ENCODE measurements at places on chromosomes 13 and 19.

GRCh38 chr13:30450066-30450465 lies 15.7 kb downstream of the HMGB1 start:
- DNase-seq, result no peak

- DNase-seq, result no peak
These were observed 405.8 kb downstream of the FGF9 start for GRCh38 chr13:22076658-22077057.

DNA sequence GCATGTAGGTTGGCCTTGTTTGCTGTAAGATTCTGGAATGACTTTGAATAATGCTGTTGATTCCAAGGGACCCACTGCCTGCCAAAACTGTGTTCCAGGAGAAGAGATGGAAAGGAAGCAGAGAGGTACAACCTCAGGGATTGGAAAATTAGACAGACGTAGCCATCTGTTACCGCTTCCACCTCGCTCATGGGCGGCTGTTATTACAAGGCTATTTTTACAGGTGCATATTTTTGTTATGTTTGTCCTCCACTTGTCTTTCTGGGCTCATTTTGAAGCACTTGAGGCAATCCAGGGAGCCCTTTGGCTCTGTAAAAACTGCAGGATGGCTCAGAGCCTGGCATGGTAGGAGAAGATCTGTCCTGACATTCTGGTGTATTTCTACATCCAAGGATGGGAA lies 276.4 kb upstream of the TMTC4 start:
- DNase-seq, result no peak

GRCh38 chr19:38929929-38930775 lies at the start of gene SARS2:
TSS of gene SARS2 (minus strand) at chr19:38930763. CDS start at chr19:38930736, 27 bp downstream.
- peak; percentile 92 for DNase-seq

- no peak for DNase-seq
These were observed 522 bp upstream of the ATP12A start for GRCh38 chr13:24679686-24680085.

Data from activated naive CD8-positive, alpha-beta T cell treated with anti-CD3 and anti-CD28 coated beads for 36 hours (primary cell).